Daoy (cell line): ENCODE measurements at places on chromosomes 12 and 14. TPM values are rescaled to one million over a fixed set of nuclear protein-coding genes. Genes with fewer than 3 reads are reported as not detected.

Gene CLEC4D
- not detected in 2 replicates for total RNA-seq

Gene MAX
- 40.7 and 51.3 TPM in 2 replicates for total RNA-seq

Gene CCDC88C
- 6.1 and 7.2 TPM in 2 replicates for total RNA-seq

GRCh38 chr12:80798281-80798680, 81.6 kb downstream of the MYF5 start:
- no peak for DNase-seq

DNA sequence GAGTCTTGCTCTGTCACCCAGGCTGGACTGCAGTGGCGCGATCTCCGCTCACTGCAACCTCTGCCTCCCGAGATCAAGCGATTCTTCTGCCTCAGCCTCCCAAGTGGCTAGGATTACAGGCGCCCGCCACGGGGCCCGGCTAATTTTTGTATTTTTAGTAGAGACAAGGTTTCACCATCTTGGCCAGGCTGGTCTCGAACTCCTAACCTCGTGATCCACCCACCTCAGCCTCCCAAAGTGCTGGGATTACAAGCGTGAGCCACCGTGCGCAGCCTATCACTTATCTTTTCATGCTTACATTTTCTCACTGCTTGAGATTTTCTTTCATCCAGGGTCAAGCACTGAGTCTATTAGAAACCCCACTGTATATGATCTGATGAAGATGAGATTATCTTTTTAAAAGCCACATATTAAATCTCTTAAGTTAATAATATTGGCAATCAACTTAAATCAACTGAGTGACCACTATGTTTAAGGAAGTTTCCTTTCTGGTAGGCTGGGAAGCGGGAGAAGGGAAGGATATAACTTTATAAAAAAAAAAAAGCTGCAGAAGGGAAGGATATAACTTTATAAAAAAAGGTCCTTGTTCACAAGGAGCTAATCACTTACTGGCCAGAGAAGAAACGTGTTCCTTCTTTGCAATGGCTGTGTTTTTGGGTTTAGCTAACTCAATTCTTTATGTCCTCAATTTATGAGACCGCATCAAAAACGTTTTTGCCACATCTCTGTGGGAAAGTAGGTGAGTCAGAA, 1.3 kb upstream of the MDM2 start:
- peak; percentile 31 for DNase-seq

- peak; percentile 19 for DNase-seq
Observed at GRCh38 chr12:66623455-66623854, 55.4 kb downstream of the GRIP1 start.
